ENCODE measurements at places on chromosomes 3 and 15.

GRCh38 chr3:50266017-50266416 lies 2.9 kb upstream of the SEMA3B start:
- no peak for DNase-seq

DNA sequence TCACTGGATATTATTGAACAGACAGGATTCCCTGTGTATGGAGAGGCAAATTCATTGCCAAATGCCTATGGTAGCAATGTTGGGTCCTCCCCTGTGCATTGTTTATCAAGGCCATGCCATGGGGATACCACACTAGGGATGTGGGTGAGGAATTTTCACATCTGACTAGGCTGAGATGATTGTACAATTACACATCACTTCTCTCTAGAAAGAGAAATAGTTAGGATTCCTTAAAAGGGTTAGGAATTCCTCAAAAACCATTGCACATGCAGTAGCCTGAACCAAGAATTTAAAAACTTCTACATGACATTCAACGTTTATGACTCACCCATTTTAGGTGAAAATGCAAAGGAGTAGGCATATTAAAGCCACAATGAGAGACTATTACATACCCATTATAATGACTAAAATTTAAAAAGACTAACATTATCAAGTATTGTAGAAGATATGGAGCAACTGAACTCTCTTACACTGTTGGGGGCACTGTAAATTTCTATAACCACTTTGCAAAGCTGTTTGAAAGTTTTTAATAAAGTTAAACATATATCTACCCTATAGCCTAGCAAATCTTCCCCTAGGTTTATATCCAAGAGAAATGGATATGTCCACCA lies 175.9 kb downstream of the THRB start:
- no peak for DNase-seq

- no peak for DNase-seq
These were observed 106.2 kb upstream of the CHMP2B start for GRCh38 chr3:87120881-87121280.

- no peak for DNase-seq
These were observed 10.6 kb upstream of the TM4SF1 start for GRCh38 chr3:149388001-149388440.

DNA sequence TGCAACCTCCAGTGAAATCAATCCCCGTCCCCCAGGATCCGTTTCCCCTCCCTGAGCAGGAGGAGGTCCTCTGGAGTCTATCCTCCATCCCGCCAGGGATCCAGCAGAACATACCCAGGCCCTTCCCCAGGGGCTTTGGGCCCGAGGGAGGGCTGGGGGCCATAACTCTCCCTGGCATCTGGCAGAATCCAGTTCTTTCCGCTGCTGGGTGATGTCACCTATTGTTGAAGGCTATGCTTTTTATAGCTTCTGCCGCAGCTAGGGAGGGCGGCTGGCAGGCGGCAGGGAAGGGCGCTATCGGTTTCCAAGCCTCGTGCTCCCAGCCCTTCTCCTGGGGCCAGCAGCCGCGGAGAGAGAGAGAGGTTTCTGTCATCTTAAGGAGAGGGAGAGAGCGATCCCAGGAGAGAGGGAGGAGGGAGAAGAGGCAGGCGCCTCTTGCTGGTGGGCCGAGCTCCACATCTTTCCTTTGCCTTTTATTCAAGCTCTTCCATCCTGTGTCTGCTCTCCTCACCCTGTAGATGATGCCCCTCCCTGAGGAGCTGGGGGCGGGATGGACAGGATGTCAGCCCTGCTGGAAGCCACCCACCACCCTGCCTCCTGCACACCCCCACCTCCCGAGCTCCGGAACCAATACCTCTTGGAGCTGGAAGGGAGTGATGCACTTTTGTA lies 120.1 kb downstream of the ANP32A start:
- DNase-seq = no peak

- DNase-seq = no peak
These were observed 923.5 kb downstream of the ROBO1 start for GRCh38 chr3:78844307-78844706.

GRCh38 chr3:114527036-114527644 lies 233.3 kb downstream of the TIGIT start:
- DNase-seq = peak; percentile 47

DNA sequence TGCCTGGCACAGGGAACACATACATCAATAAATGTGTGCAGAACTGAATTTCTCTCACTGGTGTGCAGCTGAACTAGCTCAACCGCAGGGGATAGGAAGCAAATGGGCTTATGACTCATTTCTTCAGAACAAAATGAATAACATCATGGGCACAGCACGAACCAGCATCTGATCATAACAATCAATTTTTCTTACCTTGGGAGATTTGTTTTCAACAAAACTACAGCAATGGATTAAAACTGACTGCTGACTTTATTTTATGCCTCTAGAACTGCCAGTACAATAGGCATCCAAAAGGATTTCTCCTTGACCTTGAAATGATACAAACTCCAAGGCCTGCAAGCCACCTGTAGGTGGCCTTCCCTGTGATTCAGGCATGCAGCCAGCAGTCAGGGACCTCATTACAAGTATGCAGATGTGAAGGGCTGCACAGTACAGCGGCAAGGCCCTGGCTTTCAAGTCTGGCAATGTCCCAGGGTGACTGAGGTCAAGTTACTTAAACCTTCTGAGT lies 26.1 kb downstream of the TAMM41 start:
- no peak for DNase-seq

GRCh38 chr15:58734859-58735258 lies 14.6 kb downstream of the ADAM10 start:
- DNase-seq = no peak

DNA sequence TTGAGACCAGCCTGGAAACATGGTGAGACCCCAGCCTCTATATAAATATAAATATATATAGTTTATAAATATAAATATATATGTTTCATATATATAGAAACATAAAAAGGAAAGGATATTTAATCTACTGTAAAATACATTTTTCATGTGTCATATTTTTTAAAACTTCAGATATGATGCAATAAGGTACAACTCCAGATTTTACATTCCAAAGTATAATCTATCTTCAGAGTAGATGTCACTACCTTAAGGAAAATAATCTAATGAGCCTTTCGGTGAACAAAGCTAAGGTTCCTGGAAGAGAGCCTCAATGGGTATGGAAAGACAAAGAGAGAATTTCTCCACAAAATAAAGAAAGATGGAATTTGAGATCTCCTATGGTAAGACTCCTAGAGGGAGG lies 16.9 kb downstream of the EFHB start:
- DNase-seq = no peak

GRCh38 chr3:183370391-183370790 lies 58.0 kb downstream of the MCF2L2 start:
- DNase-seq = no peak

GRCh38 chr15:65254356-65254755 lies 32.3 kb downstream of the PARP16 start:
- DNase-seq = no peak

GRCh38 chr15:31296219-31296645 lies 30.4 kb upstream of the KLF13 start:
- no peak for DNase-seq

DNA sequence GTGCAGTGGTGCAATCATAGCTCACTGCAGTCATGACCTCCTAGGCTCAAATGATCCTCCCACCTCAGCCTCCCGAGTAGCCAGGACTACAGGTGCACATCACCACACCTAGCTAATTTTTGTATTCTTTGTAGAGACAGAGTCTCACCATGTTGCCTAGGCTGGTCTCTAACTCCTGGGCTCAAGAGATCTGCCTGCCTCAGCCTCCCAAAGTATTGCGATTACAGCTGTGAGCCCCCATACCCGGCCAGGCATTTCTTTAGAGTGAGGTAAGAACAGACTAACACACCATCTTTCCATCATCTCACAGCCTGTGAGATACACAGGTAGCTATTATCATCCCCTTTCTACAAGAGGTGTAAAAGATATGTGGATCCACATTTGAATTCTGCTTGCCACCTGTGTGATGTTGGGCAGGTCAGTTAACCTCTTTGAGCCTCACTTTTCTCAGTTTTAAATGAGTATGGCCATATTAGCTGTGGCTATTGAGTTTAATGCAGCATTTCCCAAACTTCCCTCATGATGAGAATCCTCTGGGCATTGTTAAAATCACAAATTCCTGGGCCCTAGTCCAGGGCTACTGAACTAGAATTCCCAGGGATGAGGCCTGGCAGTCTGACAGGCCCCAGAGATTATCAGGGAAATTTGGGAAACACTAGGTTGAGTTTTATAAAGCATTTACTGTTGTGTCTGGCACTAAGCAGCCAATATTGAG lies 46.0 kb downstream of the ANP32A start:
- DNase-seq = no peak

- no peak for DNase-seq
These were observed 18.2 kb downstream of the SLC9A9 start for GRCh38 chr3:143830063-143830462.

GRCh38 chr3:58833491-58833890 lies 166.9 kb upstream of the FAM3D start:
- no peak for DNase-seq

- DNase-seq = no peak
These were observed 34.3 kb downstream of the ADAMTSL3 start for GRCh38 chr15:83688201-83688600.

- DNase-seq = no peak
These were observed 95.3 kb upstream of the ATP2B2 start for GRCh38 chr3:10600726-10601125.

DNA sequence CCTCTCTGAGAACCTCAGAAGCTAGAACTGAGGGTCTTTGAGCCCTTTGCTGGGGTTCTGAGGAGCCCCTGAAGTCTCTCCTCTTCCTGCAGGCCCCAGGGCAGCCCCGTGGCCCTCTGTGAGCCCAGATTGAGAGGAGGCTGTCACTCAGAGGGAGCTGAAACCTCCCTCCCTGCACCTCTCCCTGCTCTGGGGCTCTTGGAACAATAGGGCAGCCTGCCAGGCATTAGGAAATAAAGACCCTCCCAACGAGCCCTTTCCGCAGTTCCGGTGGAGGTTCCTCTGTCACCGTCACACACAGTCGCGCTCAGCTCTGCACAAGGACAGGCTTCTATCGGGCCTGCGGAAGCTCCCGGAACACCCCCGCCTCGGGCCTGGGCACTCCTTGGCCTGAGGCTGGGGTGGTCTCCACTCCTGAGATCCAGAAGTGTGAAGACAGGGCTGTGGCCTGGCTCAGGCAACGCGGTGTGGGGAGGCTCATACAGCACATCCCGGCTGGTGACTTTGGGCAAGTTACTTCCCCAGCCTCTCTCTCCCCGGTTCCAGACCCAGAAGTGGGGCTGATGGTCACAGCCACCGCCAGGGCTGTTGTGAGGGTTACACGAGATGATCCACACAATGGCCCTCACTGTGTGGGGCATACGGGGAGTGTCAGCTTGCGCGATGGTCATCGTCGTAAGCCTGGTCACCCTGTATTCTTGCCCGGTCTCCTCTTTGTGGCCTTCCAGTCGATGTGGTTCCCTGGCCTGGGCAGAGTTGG lies 17.7 kb downstream of the MELTF start:
- DNase-seq = no peak

GRCh38 chr3:96182756-96183155 lies 631.6 kb upstream of the EPHA6 start:
- no peak for DNase-seq

- no peak for DNase-seq
These were observed 430.2 kb downstream of the LPP start for GRCh38 chr3:188584162-188584529.

- no peak for DNase-seq
These were observed 196.4 kb upstream of the NANOGP8 start for GRCh38 chr15:35281515-35281914.

GRCh38 chr3:124274051-124274450 lies 282.1 kb upstream of the ROPN1 start:
- DNase-seq = no peak

DNA sequence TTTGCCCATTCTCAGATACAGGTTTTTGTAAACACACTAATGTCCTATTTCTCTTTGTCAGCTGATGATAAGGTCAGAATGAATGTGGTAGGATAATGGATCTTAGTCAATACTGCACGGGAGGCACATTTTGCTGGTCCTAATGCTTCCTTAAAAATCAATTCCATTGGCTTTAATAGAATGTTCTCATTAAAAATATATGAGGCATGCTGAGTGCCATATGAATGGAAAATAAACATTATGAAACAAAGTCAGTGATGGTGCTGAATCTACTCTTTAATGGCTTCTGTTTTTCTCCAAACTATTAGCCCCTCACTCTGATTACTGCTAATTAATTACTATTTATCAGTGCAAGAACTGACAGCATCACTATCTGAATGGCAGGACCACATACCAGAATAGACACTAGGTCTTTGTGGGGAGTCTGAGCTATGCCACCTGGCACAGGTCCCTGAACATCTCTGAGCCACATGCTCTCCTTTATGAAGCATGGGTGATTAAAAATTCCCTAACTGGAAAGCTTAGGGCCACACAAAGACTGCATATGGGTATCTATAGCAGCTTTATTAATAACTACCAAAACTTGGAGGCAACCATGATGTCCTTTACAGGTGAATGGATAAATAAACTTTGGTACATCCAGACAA lies 278.9 kb downstream of the MEX3B start:
- no peak for DNase-seq

GRCh38 chr3:12991861-12992281 lies 81.4 kb downstream of the IQSEC1 start:
- no peak for DNase-seq

DNA sequence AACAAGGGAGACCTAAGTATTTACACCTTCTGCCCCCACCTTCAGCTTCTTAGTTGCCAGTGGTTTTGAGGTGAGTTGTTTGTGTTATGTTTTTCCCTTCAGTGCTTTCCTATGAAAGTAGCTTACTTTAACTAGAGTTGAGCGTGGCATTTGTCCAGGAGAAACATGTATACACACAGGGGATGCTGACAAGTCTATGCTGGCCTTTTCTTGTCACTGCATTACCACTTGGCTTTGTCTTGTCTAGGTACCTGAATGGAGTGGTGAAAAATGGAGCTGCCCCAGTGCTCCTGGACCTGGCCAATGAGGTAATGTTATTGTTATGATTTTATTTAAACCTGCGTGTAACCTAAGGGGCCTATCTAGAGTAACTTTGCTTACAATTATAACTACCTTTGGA lies 74.4 kb downstream of the CDIN1 start:
- DNase-seq = no peak

DNA sequence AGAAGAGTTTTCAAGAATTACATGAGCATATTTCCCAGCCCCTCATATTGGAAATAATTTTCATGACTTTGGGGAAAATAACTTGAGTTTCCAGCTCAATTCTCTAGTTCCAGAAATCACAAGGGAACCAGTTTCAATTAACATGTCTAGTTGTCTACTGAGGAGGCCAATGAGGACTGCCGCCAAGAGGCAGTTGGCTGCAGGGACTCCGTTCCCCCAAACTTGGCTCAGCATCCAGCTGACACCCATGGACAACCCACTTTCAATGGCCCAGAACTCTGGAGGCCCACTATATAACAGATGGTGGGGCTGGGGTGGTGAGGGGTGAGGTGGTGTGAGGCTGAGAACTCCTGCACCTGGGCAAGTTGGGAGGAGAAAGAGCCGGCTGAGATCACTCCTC lies 86.5 kb upstream of the TNFAIP8L3 start:
- DNase-seq = no peak
